ENCODE measurements at places on chromosomes 11 and 22.

DNA sequence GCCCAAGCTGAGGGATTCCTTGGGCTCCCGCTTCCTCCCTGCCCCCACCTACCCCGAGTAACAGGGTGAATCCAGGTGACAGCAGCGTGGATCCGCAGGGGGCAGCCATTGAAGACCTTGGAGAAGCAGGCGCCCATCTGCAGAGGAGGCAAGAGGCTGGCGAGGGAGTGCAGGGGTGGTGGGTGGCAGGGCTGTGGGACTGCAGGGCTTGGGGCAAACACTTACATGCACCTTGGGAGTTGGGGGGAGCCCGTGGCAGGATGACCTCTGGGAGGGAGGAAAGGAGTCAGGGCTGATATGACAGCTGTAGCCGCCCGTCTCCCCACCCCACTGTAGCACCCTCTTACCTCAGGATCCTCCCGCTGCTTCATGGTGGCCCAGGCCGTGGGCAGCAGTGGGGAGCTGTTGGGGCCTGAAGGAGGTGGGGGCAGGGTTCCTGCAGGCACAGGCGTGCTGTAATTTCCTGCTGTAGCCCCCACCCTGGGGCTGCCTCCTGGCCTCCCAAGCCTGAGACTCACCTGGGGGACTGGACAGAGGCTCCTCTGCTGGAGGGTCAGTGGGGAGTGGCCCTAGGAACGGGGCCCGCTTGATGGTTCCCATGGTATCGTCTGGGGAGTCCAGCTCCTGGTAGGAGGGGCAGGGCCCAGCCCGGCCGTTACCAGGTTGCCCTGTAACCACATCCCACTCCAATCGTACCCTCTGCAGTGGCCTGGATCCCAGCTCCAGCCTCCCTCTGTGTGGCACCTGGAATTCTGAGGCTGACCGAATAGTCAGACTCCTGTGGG is 6.1 kb downstream of the MAP4K2 start:
- DNase-seq: no peak

GRCh38 chr11:114296605-114297372 is 590 bp downstream of the NNMT start:
- DNase-seq: no peak

GRCh38 chr11:35688023-35688422 is 25.4 kb downstream of the TRIM44 start:
- DNase-seq: no peak

DNA sequence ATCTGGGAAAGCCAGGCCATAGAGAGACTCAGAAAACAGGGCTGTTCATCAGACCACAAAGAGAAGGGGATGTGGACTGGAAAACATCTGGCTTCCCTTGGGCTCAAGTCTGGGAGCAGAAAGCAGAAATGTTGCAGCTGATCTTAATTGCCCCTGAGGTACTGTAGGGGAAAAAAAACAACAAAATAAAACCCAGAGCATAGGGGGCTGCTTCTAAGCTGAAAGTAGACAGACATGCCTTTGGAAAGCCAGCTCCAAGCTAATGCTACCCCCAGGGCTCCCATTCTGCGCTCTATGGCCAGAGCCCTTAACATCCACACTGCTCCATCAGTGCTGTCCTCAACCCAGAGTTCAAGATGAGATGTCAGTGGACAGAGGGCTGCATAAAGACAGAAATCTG is 2.0 kb upstream of the PACSIN3 start:
- no peak for DNase-seq

DNA sequence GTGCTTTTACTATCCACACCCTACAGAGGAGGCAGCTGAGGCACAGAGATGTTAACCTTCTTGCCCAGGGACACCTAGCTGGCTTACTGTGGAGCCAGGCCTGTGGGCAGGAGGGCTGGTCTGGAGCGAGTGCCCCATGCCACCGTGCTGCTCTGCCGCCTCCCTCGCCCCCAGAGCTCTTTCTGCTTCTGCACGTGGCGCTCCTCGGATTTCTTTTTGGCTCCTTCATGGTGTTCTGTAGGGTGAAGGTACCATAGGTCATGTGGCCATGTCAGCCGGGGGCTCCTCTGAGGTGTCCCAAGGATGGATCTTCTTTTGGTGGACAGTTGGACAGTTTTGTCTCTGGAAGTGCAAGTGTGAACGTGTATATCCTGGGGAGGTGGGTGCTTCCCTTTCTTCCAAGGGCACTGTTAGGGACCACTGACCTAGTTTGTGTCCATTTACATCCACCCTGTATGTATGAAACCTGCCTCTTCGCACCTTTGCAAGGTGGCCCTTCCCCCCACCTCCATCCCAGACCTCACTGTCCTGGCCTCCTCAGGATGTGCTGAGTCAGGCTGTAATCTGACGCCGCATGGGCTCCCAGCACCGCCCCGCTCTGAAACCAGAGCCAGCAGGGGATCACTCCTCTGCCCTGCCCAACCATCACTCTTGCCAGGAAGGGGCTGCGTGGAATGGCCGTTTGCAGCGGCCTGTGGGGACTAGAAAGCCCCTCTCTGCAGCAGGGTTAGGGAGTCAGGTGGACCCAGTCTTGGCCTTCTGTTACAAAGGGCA is 31.7 kb downstream of the POLR3H start:
- DNase-seq: no peak

DNA sequence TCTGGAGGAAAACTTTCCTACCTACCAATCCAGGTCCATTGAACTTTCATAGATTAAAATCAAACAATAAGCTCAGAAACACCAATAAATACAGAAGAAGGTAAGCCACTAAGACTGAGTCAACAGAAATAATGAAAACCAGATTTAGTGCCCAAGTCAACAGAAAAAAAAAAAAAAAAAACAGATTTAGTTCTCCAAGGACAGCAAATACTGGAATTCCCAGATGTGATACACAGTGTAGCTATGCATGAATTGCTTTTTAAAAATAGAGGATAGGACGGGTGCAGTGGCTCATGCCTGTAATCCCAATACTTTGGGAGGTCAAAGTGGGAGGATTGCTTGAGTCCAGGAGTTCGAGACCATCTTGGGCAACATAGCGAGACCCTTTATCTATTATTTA is 15.7 kb downstream of the DMC1 start:
- no peak for DNase-seq

GRCh38 chr22:40412441-40412840 is 42.0 kb downstream of the SGSM3 start:
- no peak for DNase-seq

DNA sequence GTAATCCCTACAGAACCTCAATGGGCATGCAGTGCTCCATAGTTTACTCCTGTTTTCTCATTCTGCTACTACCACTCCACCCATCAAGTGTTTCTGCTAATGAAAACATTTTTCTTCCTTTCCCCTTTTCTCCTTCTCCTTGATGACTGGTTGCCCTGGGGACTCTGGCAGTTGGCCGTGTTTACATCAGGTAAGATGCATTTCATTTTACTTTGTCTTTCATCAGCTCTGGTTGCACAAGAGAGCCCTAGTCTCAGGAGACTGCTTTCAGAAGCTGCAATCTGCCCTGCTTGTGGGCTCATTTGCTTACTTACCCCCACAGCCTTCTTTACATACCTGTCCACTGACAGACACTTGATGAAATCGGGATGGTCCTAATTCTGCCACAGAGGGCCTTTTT is 19.6 kb upstream of the LIMK2 start:
- no peak for DNase-seq

DNA sequence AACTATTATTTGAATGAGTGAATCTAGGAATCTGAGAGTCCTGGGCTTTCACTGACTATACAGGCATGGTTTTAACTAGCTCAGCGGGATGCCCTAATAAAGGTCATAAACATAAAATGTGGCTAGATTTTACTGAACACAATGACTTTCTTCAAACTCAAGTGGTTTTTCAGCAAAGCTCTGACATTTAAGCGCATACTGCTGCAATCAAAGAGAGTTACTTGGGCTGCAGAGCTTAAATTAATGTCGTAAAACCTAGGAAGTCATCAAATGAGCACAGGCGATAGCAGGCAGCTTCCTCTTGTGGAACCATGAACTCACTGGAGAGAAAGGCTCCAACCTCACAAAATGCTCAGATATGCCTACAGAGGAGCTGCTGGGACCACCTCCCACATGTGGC is 6.7 kb downstream of the CSNK2A3 start:
- DNase-seq: no peak

DNA sequence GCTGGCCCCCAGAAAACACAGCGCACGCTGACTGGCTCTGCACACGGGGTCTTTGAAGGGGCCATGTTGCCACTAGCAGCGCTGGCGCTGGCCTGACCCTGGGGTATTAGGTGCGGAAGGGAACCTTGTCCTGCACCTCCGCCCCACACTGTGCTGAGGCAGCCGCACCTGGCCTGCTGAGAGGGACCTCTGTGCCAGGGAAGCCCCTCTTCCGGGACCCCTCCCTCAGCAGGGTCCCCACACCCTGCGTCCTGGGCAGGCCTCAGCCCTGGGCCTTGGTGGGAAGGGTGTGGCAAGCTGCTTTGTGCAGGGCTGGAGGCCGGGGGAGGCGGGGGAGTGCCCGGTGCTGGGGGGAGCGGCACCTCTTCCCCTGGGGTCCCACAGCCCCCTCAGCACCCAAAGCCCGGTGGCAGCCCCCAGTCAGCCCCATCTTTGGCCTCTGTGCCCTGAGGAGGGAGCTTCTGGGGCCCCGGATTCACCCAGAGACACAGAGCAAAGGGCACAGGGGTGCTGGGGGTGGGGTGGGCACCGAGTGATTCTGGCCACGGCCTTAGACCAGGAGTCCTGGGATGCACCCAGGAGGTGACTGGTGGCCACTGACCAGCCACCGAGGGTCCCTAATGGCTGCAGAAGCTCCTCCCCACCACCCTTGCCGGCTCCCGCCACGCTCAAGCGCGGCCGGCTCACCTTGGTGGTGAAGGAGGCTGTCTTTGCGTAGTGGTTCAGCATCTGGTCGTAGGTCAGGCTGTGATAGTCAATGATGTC is 11.4 kb downstream of the TTLL8 start:
- DNase-seq: no peak

All from stimulated activated CD8-positive, alpha-beta memory T cell treated with anti-CD3 and anti-CD28 coated beads, Interleukin-4, amount 100 ng/mL, for 1 hour (primary cell).